ENCODE measurements at places on chromosomes 1 and 21. TPM values are rescaled to one million over a fixed set of nuclear protein-coding genes. Genes with fewer than 3 reads are reported as not detected.
A peak's percentile ranks its signal among the peaks of the same experiment; 100 is the strongest.

GRCh38 chr21:45985471-45986315 lies 4.1 kb downstream of the COL6A1 start:
- no peak for DNase-seq

- peak; percentile 5 for DNase-seq
These were observed 54.3 kb downstream of the ABL2 start for GRCh38 chr1:179175011-179175841.

- peak; percentile 81 for DNase-seq
These were observed 22.5 kb downstream of the ANP32E start for GRCh38 chr1:150213170-150214098.

GRCh38 chr1:153941826-153942725 lies 4.4 kb downstream of the DENND4B start:
- DNase-seq, result no peak

NHLH1 gene
- 10.6 TPM for total RNA-seq

TLCD4 gene
- total RNA-seq, result 0.89 TPM

- DNase-seq, result no peak
These were observed at the start of gene TMEM269 for GRCh38 chr1:42784946-42785693. Gene TMEM269, plus strand, starts transcription at chr1:42784991. Its CDS starts 4,903 bp downstream, at chr1:42789894.

- DNase-seq, result no peak
These were observed 21.2 kb upstream of the LRRC8C start for GRCh38 chr1:89611721-89612120.

- DNase-seq, result no peak
These were observed 21.5 kb downstream of the FGGY start for GRCh38 chr1:59318271-59318860.

CNIH4 gene
- 70.2 TPM for total RNA-seq

DNA sequence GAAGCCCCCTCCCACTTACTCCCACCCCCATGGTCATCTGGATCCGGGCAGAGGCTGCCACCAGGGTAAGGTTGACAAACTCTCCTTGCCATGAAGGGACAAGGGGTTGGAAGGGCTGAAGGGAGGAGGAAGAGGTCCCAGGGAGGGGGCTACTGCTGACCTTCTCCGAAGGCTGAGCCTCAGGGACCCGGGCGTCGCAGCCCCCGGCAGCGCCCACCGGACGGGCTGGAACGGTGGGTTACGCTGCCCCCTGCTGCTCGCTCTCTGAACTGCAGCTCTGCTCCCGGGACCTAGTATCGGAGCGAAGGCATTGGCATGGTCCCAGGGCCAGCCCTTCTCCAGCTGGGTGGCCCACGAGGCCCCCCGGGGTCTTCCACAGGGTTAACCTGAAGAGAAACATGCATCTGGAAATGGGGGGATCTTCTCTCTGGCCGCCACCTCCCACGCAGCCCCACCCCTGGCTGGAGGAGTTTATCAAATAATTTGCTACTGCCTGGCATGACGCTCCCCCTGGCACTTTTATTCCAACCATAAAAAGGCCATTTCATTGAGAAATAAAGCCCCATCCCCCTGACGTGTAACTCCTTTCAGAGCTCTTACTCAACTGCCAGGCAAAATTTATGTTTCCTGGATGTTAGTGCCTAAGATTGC lies 70.4 kb upstream of the TARDBP start:
- DNase-seq, result peak; percentile 89

TIAM1 gene
- total RNA-seq, result 53.6 TPM

- DNase-seq, result no peak
These were observed 11.5 kb upstream of the HSD17B7 start for GRCh38 chr1:162779043-162779442.

- no peak for DNase-seq
These were observed 2.0 kb upstream of the TRNP1 start for GRCh38 chr1:26991310-26992116.

- DNase-seq, result no peak
These were observed 7.5 kb downstream of the CYYR1 start for GRCh38 chr21:26565546-26565945.

GRCh38 chr1:3899754-3900149 lies 320 bp downstream of the C1orf174 start:
- no peak for DNase-seq

CYP4Z1 gene
- total RNA-seq, result not detected

DNA sequence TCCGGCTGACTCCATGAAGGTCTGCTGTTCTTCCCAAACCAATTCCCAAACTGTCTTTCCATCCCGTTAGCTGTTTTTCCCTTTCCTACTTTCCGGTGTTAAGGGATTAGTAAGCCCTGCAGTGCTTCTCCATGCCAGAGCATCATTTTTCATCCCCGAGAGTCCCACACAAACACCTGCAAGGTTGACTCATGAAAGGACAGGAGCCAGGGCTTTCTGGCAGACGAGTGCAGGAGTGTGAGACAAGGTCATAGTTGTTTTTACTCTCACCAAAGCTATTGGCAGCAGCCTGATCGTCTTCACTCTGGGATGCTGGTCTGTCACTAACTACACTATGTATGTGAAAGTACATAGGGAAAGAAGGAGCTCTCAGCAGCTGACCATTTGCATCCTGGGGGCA lies 10.2 kb upstream of the BECN2 start:
- DNase-seq, result no peak

DNA sequence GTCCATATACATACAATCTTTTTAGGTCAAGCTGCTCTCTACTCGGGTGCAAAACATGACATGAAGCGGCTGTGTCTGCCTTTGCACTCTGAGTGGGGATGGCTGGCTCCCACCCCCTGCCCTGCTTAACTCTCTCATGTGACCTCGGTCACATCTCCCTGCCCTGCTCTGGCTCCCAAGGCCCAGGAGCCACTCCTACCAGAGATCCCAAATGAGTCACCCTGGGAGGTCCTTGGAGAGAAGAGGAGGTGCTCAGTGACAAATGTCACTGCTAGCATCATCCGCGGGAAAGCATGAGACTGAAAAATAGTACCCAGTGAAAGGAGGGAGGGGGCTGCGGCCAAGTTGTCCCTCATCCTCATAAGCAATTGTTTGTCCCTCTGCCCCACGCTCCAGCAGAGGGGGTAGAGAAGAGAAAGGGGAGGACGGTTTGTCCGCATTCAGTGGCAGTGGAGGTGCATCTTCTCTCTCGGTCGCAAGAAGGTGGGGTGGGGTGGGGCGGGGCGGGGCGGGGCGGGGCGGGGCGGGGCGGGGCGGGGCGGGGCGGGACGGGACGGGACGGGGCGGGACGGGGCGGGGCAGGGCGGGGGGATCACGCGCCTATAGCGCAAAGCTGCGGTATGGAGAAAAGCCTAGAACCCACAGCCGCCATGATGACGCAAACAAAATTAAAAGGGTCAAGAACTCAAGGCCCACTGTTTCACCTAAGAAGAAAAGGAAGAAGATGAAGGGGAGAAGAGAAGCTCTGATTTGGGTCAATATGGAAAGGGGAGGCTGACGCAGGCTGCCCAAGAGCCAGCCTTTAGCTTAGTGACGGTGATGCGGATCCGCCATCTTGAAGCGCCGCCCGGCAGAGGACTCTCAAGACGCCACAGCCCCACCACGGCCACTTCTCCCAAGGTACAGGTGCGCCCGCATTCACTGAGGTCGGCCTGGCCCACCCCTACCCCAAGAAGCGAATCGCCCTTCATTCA lies 66.2 kb downstream of the CD46 start:
- DNase-seq, result no peak

DNA sequence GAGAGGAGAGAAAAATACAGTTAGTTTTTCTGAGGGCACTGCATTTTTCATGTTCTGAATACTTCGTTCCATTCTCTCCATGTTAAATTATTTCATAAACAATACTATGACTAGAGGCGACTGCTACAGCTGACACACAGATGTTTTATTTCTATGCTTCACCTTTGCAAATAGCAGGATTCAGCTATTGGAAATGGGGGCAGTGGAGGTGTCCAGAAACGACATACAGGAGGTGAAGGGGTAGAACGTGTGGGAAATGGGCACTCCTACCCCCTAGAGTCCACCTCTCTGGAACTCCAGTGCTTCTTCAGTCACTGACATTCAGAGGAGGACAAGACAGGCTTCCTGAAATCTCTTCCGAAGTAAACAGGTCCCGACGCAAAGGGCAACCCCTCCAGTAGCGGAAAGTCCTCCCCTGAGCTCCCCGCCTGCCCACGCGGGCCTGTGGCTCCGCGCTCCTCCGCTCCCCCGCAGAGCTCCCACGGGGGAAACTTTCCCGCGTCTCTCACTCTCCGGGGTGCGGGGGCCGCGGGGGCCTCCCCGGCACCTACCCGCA lies 480 bp downstream of the DPYD start:
- DNase-seq, result no peak

DNA sequence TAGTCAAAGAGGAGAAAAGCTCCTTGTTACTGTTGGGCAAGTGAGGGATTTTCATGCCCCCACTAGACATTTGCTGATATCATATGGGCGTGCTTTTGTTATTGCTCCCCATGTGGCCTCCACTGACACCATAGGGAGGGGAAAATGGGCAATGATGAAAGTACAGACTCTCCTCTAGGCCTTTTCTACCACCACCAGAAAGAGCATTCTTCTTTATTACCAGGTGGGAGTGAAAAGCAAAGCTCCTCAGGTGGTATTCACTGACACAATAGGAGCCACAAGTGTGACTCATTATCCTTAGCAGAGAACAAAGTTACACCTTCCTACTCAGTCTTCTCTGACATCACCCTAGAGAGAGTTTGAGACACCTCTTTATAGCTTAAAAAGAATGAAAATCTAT lies 667.1 kb downstream of the LTN1 start:
- no peak for DNase-seq

DNA sequence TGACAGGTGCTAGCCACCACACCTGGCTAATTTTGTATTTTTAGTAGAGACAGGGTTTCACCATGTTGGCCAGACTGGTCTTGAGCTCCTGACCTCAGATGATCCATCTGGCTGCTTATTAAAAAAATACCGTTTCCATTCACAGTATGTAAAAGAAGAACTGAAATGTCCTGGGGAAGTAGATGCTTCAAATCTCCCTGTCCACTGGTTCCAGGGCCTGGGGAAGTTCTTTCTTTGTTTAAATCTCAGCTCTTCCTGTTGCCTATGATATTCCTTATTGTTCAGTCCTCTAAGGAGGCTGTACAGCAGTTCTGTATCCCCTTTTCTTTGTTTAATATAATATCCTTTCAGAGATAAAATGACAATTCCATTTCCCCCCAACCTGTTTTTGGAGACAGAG lies 47.4 kb downstream of the ZMYM1 start:
- no peak for DNase-seq

DNA sequence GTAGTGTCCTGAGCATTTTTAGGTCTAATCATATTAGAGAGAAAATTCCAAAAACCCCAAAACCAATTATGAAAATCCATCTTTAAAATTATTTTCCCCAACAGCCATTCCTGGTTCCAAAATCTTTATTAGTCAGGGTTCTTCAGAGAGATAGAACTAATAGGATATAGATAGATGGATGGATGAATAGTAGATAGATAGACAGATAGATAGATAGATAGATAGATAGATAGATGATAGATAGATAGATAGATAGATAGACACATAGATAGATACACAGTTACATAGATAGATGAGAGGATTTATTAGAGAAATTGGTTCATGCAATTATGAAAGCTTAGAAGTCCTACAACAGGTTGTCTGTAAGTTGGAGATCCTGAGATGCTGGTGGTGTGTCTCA lies 122.7 kb upstream of the POGK start:
- DNase-seq, result no peak

LCE3A gene
- total RNA-seq, result not detected

DNA sequence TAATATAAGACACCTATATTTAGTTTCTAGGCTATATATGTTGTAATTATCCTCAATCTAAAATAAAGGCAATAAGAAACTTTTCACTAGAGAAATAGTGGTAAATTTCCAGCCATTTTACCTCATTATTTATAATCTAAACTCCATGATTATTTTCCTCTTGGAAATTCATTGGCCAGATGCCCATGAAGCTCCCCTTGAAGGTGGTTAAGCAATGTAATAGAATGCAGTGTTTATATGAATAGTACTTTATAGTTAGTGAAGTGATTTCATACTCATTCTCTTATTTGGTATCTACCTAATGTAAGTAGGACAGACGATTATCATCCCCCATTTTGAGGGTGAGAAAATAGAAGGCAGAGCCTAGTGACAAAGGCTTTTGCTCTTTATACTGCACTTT lies 26.5 kb downstream of the NFYC start:
- DNase-seq, result no peak

- DNase-seq, result no peak
These were observed 22.9 kb downstream of the HTR1D start for GRCh38 chr1:23194119-23194984.

DNA sequence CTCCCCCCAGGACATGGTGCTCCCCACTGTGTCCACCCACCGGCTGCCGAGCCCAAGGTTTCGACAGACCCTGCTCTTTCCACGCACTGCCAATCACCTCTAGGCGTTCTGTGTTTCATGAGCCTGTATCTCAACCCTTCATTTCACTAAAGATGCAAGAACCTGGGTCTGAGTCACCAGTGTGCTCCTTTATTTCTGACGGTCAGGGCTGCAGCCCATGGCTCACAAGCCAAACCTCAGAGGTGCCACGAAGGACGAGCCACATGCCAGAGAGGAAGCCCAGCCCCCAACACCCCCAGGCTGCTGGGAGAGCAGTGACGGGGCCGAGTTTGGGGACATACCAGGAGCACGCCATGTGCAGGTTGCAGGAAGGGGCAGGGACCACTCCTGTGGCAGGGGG lies 79.2 kb upstream of the ARHGEF16 start:
- no peak for DNase-seq

- DNase-seq, result no peak
These were observed 47.2 kb upstream of the ERRFI1 start for GRCh38 chr1:8073112-8073855.

- DNase-seq, result no peak
These were observed 143.0 kb downstream of the URB2 start for GRCh38 chr1:229769006-229769405.

PODN gene
- 0.43 TPM for total RNA-seq

DNA sequence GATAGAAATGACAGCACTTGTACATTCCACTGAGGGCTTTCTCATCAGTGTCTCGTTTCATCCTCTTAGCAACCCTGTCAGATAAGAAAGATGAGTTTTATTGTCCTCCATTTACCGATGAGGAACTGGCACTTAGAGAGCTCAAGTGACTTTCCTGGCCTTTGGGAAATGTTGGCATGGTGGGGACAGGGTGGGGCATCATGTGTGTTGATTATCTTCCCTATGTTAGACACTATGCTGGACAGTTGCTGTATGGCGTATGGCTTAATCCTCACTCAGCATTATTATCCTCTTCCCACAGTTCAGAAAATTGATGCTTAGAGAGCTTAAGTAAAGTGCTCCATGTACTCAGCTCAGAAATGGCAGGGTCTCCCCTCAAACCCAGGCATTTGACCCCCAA lies 163.2 kb downstream of the CAMTA1 start:
- no peak for DNase-seq

KTI12 gene
- 8.1 TPM for total RNA-seq

DNA sequence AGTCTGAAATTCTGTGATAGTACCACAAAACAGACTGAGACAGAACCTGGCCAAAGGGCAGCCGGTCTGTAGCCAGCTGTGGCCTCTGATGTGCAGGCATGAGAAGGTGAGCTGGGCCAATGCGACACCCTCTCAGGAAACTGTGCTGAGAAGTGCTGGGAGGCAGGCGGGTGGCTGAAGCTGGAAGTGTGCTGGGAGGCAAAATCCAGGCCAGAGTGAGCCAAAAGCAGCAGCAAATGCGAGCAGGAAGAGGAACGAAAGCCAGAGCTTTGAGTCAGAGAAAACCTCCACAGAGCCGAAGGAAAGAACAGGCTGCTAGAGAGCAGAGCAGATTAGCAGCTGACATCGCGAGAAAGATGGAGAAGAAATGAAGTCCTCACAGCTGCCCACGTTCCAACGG lies 10.2 kb upstream of the ATP13A2 start:
- DNase-seq, result no peak

Data from neural crest cell (in vitro differentiated cells).